ENCODE measurements at places on chromosomes 5 and 9.

- DNase-seq, result no peak
Observed at GRCh38 chr5:36795366-36795765, 81.2 kb upstream of the NIPBL start.

- DNase-seq, result no peak
Observed at GRCh38 chr5:28780083-28780692, 1741.8 kb upstream of the CDH9 start.

DNA sequence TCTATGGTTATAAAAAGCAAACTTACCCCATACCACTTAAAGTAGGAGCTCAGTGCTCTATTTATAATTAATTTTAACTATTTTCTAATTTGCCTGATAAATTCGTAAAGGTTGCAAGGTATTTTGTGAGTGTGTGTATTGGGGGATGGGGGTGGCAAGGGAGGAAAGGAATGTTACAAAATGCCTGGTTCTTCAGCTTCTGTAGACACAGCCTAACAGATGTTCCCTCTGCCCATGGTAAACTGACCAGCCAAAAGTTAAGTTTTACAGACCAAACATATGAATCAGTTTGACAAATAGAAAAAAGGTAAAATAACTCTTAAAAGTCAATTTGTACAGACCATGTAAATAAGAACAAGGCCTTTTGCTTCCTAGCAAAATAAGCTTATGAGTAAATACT, 232.6 kb downstream of the KIAA0825 start:
- DNase-seq, result no peak

DNA sequence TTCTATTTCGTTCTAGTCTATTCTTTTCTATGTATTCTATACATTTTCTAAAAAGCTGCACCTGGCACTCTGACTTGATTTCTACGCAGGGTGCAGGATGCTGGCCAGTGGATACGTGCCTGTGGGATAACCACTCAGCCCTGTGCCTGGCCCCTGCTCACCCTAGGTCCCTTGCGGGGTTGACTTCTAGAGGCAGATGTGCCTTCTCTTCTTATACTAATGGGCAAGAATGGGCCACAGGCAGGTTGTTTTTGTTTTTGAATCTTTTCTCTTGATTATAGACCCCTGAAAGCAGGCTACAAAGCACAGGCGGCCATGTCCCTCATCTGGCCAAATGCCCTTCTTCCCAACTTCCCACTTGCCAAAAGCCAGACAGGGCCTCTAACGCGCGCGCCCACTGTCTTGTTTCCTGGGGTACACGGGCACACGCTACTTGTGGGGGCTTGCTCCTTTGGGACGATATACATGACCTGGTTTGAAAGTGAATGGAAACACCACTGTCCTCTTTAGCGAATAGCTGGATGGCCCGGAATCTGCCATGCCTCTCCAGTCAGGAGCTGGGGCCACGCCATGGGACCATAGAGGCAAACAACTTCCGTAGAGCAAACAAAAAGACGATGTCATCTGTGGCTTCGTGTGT, 162.7 kb upstream of the IRX2 start:
- no peak for DNase-seq

GRCh38 chr9:137664676-137665075, 45.9 kb downstream of the EHMT1 start:
- no peak for DNase-seq

GRCh38 chr5:106331415-106331814, 1339.3 kb downstream of the EFNA5 start:
- no peak for DNase-seq

GRCh38 chr9:82202808-82203207, 214.2 kb downstream of the SPATA31D1 start:
- no peak for DNase-seq

DNA sequence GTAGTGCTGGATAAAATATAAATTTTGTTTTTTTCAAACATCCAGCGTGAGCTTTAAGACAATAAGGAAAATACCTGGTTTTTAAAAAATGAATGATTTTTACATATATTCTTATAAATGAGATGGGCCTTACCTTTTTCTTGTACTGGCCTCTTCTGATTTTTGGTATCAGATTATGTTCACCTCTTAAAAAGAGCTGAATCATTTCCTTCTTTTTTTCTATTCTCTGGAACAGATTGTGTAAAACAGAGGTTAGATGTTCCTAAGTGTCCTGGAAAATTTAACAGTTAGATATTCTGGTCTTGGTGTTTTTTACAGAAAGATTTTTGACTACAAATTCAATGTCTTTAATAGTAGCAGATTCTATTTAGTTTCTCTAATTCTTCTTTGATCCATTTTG, 74.6 kb downstream of the NDUFAF2 start:
- DNase-seq, result no peak

DNA sequence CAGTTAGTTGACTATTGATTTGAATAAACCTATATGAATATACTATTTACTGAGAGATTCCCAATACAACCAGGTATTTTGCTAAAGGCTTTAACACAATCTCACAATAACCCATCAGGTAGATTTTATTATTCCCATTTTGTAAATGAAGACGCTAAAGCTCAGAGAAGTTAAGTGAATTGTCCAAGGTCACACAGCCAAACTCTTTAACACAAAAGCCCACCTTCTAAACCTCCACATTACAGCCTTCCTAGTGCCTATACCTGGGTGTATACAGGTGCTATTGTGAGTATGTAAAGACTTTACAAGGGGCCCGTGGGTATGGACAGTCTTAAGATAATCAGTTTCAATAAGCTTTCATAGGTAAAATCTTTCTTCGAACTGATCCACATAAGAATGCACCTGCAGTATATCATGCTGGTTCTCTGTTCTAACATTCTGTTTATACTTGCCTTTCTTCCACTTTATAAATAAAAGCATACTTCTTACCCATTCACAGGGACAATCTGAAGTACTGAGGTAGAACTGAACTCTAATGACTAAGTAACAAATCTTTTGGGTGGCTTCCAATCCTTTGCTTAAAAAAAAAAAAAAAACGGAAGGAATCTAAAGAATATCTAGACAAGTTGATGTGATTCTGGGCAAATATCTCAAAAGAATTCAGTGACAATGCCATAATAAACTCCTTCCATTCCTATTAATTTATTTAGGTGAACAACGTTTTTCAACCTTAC, 59.1 kb downstream of the PJA2 start:
- DNase-seq, result no peak

DNA sequence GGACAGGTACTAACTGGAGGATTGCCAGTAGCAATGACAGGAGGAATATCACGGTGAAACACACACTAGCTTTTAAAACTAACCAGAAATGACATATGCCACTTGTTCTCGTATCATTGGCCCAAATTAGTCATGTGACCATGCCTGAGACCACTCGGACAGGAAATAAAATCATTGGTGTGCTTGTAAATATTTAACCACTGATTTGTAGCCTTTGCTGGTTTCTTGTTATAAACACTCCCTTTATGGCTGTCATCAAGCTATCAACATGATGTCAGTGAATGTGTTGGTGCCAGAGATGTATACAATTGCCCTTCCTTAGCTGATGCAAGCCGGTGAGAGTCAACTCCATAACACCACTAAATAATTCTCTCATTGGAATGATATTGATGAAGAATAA, 123.7 kb upstream of the ANKH start:
- DNase-seq, result no peak

- DNase-seq, result no peak
Observed at GRCh38 chr5:95915999-95916686, 45.5 kb downstream of the ELL2 start.

Data from NCI-H2081 treated with DMSO at 0.1 percent for 48 hours (cell line).